Activated CD4-positive, alpha-beta T cell treated with anti-CD3 and anti-CD28 coated beads, Interleukin-2, amount 10 ng/mL, durations not matched to agents 24 days and 14 days (primary cell): ENCODE measurements at places on chromosomes 4 and X. TPM values are rescaled to one million over a fixed set of nuclear protein-coding genes. Genes with fewer than 3 reads are reported as not detected.

- H3K27me3 ChIP-seq, result no peaks in the 10 kb centered on the region
- DNase-seq, result no peak
- no peak overlapping the region for H3K4me3 ChIP-seq
- H3K4me1 ChIP-seq, result peaks cover 3% of the 10 kb centered on the region
- H3K36me3 ChIP-seq, result peaks cover 22% of the 10 kb centered on the region
Measured at GRCh38 chr4:158891256-158891655, 122.4 kb downstream of the FNIP2 start.

- H3K4me1 ChIP-seq, result peaks cover 21% of the 10 kb centered on the region
- no peaks in the 10 kb centered on the region for H3K27me3 ChIP-seq
- no peak overlapping the region for H3K4me3 ChIP-seq
Measured at GRCh38 chr4:2652415-2653160, 103.5 kb downstream of the TNIP2 start.

DNA sequence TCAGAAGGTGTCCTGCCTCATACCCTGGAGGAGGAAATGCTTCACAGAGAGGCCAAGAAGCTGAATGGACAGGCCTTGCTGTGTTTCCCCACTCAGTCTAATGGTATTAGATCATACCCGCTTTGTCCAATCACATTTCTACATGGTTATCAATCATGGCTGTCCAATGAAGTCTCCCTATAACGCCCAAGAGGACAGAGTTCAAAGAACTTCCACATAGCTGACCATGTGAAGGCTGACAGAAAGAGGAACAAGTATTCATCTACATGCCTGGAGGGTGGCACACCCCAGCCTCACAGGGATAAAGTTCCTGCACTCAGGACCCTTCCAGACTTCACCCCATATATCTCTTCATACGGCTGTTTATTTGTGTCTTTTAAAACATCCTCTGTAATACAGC is 123.4 kb downstream of the MANBA start:
- H3K36me3 ChIP-seq, result peaks cover 22% of the 10 kb centered on the region
- no peak overlapping the region for H3K27ac ChIP-seq
- H3K4me3 ChIP-seq, result no peak overlapping the region

- no peak for DNase-seq
- H3K36me3 ChIP-seq, result no peaks in the 10 kb centered on the region
- no peaks in the 10 kb centered on the region for H3K4me1 ChIP-seq
- no peak overlapping the region for H3K27ac ChIP-seq
Measured at GRCh38 chrX:78754917-78755316, 7.4 kb downstream of the LPAR4 start.

DNA sequence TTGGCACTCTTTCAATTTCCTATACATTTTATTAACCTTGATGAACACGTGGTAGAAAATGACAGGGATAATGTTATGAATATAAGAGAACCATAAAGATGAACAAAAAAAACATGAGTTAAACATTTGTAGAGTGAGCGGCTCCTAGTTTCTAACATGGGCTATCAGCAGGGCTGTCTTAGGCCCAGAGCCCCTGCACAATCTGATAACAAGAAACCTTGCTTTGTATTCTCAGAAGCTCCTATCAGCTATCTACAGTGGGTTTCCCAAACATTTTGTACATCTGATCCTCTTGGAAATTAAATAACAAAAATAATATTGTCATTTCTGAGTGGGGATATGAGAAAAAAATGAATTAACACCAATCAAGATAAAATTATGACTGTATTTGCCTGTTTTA is 10.6 kb upstream of the RBPJ start:
- H3K4me3 ChIP-seq, result no peak overlapping the region
- H3K27me3 ChIP-seq, result no peaks in the 10 kb centered on the region
- no peak for DNase-seq

DNA sequence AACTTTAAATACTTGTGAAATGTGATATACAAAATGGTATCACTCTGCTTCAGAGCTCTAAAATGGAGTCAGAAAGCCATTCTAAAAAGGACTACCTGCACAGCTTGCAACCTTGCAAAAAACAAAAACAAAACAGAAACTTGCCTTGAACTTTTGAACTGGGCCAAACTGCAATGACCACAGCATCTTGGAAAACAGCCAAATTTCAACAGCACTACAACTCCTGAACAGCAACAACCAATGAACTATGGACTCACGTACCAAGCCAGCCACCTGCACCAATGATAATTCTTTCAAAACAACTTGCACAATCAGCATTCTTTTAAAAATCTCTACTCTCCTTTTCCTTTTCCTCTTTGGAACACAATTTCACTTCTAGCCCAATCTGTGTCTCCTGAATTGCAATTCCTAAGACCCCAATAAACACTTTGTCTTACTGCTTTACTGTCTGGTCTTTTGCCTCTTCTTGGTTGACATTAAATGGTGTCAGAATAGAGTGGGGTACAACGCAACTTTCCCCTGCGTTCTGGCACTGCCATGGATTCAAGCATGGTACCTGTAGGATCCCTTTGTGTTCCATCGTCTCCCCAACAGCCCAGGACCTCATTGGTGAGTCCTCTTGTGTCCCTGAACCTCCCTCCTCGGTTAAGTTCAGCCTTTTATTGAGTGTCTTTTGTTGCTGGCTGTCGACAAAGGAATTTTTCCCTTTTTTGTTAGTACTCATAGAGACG is 35.7 kb upstream of the FMR1 start:
- no peak overlapping the region for H3K27ac ChIP-seq
- no peaks in the 10 kb centered on the region for H3K36me3 ChIP-seq
- H3K27me3 ChIP-seq, result no peaks in the 10 kb centered on the region
- DNase-seq, result no peak
- H3K4me1 ChIP-seq, result no peaks in the 10 kb centered on the region

GRCh38 chrX:106725931-106726330 is 570 bp upstream of the RNF128 start:
- H3K27ac ChIP-seq, result no peak overlapping the region
- H3K27me3 ChIP-seq, result peaks cover 47% of the 10 kb centered on the region
- H3K36me3 ChIP-seq, result no peaks in the 10 kb centered on the region
- no peak for DNase-seq
- H3K4me3 ChIP-seq, result peak overlapping the region; percentile 70
- H3K4me1 ChIP-seq, result peaks cover 3% of the 10 kb centered on the region

DNA sequence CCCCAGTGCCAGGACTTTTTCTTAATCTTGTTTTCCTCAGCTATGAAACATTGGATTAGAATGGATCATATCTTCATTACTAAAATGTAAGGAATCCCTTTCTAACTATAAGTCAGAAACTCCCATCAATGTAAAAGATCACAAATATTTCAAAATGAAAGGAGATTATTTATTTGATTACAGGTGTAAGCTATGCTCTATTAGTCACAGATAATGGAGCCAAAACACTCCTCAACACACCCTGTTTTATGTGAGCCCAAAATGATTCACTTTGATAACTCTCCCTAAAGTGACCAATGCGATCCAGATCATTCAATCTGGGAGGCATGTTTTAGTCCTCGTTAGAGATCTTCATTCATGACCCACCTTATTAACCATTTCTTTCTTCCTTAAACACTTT is 566.7 kb upstream of the TENM3 start:
- no peaks in the 10 kb centered on the region for H3K36me3 ChIP-seq
- DNase-seq, result no peak
- H3K27me3 ChIP-seq, result no peaks in the 10 kb centered on the region
- H3K4me1 ChIP-seq, result no peaks in the 10 kb centered on the region
- H3K4me3 ChIP-seq, result no peak overlapping the region

GRCh38 chrX:103418811-103419340 is 42.5 kb downstream of the BEX3 start:
- no peaks in the 10 kb centered on the region for H3K4me1 ChIP-seq
- no peak overlapping the region for H3K4me3 ChIP-seq
- DNase-seq, result no peak
- no peak overlapping the region for H3K27ac ChIP-seq

GRCh38 chr4:150181536-150181935 is 103.3 kb downstream of the DCLK2 start:
- peaks cover 3% of the 10 kb centered on the region for H3K27me3 ChIP-seq
- H3K4me3 ChIP-seq, result no peak overlapping the region
- no peak for DNase-seq
- no peak overlapping the region for H3K27ac ChIP-seq

DNA sequence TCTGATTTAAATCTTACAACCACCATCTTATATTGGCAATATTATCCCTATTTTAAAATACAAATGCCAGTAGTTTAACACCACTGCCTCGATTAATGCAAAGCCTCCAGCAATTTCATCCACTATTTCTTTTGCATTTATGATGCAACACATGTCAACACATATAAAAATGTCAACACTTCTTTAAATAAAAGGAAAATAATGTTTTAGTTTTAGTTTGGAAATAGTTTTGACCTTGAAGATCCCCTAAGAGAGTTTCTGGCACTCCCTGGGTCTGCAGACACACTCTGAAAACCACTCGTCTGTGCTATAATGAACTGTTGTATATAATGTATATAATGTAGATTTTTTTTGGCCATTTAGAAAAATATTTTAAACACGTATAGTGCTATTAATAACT is 99.0 kb downstream of the CAMK2D start:
- DNase-seq, result no peak
- H3K27ac ChIP-seq, result no peak overlapping the region
- H3K36me3 ChIP-seq, result peaks cover 37% of the 10 kb centered on the region
- peaks cover 18% of the 10 kb centered on the region for H3K4me1 ChIP-seq

GRCh38 chr4:72314869-72315268 is 254.2 kb downstream of the ADAMTS3 start:
- H3K27ac ChIP-seq, result no peak overlapping the region
- H3K4me1 ChIP-seq, result peaks cover 6% of the 10 kb centered on the region
- H3K27me3 ChIP-seq, result no peaks in the 10 kb centered on the region
- no peak overlapping the region for H3K4me3 ChIP-seq
- no peak for DNase-seq
- no peaks in the 10 kb centered on the region for H3K36me3 ChIP-seq

DNA sequence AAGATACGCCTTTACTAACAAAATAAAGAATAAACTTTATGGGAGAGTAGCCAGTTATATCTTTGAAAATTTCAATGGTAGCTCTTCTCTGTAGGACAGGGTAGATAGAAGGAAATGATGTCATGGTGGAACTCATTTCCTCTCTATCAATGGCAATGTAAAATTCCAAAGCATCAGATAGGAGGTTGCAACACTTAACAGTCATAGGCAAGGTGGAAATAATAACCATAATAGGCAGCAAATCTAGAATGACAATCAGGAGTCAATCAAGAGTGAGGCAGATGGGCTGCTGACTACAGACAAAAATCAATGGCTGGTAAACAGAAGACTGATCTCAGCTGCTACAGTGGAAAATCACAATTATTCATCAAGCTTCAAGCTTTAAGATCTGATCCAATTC is 53.9 kb upstream of the TET2 start:
- H3K4me3 ChIP-seq, result no peak overlapping the region
- no peak overlapping the region for H3K27ac ChIP-seq
- H3K4me1 ChIP-seq, result no peaks in the 10 kb centered on the region
- DNase-seq, result no peak
- peaks cover 2% of the 10 kb centered on the region for H3K27me3 ChIP-seq

DNA sequence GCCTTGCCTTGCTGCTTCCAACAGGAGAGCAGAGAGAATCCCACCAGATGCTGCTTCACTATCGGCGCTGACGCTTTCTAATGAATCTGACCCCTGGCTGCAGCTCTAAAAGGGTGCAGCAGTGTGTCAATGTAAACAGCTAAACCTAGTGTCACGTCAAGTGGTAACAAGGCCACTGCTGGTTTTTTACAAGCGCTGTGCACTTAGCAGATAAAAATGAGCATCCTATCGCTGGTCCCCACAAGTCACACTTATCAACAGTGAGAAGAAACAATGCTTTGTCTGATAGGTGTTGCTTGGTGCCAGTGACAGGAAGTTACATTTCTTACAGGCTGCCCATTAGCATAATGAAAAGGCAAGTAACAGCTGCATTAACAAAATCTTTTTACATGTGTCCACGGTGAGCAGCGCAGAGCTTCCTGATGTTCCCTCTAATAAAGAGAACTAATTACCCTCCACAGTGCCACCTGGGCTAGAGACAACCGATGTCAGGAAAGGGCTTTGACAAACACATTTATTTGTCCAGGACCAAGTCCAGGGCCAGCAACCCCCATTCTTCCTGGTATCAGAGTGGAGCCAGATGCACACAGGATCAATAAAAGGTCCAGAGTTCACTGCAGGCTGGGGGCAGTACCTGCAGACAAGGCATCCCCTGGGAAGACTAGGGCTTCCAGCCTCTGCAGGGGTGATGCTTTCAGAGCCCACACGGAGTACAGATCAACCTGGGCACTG is 176.0 kb downstream of the MGST2 start:
- no peak for DNase-seq
- H3K27me3 ChIP-seq, result peaks cover 17% of the 10 kb centered on the region
- H3K27ac ChIP-seq, result no peak overlapping the region
- no peaks in the 10 kb centered on the region for H3K36me3 ChIP-seq
- H3K4me3 ChIP-seq, result no peak overlapping the region

GRCh38 chr4:3384391-3384770 is 57.4 kb upstream of the HGFAC start:
- no peaks in the 10 kb centered on the region for H3K36me3 ChIP-seq
- no peak overlapping the region for H3K27ac ChIP-seq
- peaks cover 5% of the 10 kb centered on the region for H3K27me3 ChIP-seq
- peaks cover 12% of the 10 kb centered on the region for H3K4me1 ChIP-seq
- no peak for DNase-seq

- H3K36me3 ChIP-seq, result peaks cover 28% of the 10 kb centered on the region
- H3K27ac ChIP-seq, result no peak overlapping the region
- no peak for DNase-seq
Measured at GRCh38 chr4:48388525-48389154, 47.3 kb downstream of the SLAIN2 start.

DNA sequence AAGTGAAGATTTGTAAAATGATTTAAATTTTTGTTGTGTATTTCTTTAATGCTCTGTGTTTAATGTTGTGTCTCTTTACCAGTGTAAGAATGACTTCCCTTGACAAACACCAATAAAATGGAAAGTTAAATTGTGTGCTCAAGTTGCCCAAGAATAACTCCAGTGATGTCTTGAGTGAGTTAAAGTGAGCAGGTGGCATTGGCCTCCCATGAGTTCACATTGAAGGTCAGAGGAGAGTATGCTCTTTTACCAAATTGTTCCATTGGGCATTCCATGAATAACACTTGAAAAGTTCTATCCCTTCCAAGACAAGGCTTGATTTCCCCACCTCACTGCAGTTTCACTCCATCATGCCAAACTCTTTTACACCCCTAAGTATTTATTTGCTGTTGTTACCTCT is 4.5 kb downstream of the ANXA5 start:
- H3K4me3 ChIP-seq, result no peak overlapping the region
- H3K27me3 ChIP-seq, result peaks cover 2% of the 10 kb centered on the region

- H3K4me1 ChIP-seq, result no peaks in the 10 kb centered on the region
- DNase-seq, result no peak
- H3K27ac ChIP-seq, result no peak overlapping the region
- H3K27me3 ChIP-seq, result no peaks in the 10 kb centered on the region
Measured at GRCh38 chrX:96147681-96148080, 537.0 kb upstream of the DIAPH2 start.

GRCh38 chr4:83382850-83383249 is 48.2 kb upstream of the HPSE start:
- no peak for DNase-seq
- no peak overlapping the region for H3K4me3 ChIP-seq
- peaks cover 6% of the 10 kb centered on the region for H3K27me3 ChIP-seq
- H3K27ac ChIP-seq, result no peak overlapping the region

The CENPVL1 gene
- total RNA-seq, result not detected in 2 replicates

The RTL3 gene
- not detected in 2 replicates for total RNA-seq

The PIN4 gene
- 10.8 and 11.3 TPM in 2 replicates for total RNA-seq

The WAS gene
- total RNA-seq, result 99.0 and 104 TPM in 2 replicates

The NUDT11 gene
- 3.4 and 3.6 TPM in 2 replicates for total RNA-seq

The SASH3 gene
- total RNA-seq, result 115 and 116 TPM in 2 replicates

The TRIM60 gene
- total RNA-seq, result not detected in 2 replicates

The TMEM187 gene
- 2.4 and 3.8 TPM in 2 replicates for total RNA-seq

The POU3F4 gene
- total RNA-seq, result not detected in 2 replicates

The GPR173 gene
- not detected in 2 replicates for total RNA-seq

The KLHL2 gene
- 39.5 and 42.7 TPM in 2 replicates for total RNA-seq
